ENCODE measurements at places on chromosomes 13 and 19. TPM values are rescaled to one million over a fixed set of nuclear protein-coding genes. Genes with fewer than 3 reads are reported as not detected.

- DNase-seq, result no peak
Measured at GRCh38 chr13:101140087-101140770, 276.1 kb downstream of the NALCN start.

DNA sequence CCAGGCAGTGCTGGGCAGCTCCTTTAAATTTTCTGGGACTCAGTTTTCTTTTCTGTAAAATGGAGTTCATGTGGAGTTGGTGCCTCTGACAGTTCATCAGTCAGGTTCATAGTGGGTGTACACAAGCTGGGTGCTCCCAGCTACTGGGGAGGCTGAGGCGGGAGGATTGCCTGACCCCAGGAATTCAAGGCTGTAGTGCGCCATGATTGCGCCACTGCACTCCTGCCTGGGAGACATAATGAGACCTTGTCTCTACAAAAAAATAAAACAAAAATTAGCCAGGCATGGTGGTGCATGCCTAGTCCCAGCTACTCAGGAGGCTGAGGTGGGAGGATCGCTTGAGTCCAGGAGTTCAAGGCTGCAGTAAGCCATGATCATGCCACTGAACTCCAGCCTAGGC is 21.1 kb downstream of the IQCN start:
- DNase-seq, result no peak

GRCh38 chr13:26486550-26486949 is 70.9 kb upstream of the WASF3 start:
- DNase-seq, result no peak

The RTBDN gene
- not detected for total RNA-seq

- no peak for DNase-seq
Measured at GRCh38 chr19:5677136-5677535, 3.2 kb downstream of the MICOS13 start.

GRCh38 chr19:30810726-30811125 is 438.5 kb downstream of the ZNF536 start:
- DNase-seq, result no peak

DNA sequence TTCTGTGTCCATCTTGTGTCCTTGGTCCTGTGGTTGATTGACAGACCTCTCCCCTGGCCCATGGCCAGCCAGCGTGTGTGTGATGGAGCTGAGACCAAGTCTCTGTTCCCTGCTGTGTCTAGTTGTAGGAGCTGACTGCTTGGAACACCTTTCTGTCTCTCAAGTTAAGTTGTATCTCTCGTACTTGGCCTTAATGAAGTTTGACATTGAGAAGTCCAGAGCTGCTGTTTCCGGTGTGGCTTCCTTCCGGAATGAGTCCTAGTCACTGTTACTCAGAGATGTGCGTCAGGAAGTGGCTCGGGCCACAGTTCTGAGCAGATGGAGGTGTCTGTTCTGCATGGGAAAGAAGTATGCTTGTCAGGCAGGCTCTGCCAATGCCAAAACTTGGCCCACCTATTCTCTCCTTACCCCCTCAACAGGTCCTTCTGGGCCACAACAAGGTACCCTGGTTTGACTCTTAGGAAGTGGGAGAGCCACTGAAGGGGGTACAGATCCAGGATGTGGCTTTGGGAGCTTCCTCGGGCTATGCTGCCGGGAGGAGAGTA is 54.3 kb downstream of the GATAD2A start:
- DNase-seq, result peak; percentile 89

GRCh38 chr13:75132701-75133695 is 349.0 kb downstream of the TBC1D4 start:
- no peak for DNase-seq

GRCh38 chr13:95304453-95304852 is 3.2 kb upstream of the ABCC4 start:
- DNase-seq, result no peak

GRCh38 chr13:44368062-44368591 is 5.5 kb upstream of the SERP2 start:
- DNase-seq, result peak; percentile 59

The PNMA8A gene
- 0.76 TPM for total RNA-seq

GRCh38 chr19:7676376-7676775 is 514 bp upstream of the MCEMP1 start:
- no peak for DNase-seq

The KIR2DL4 gene
- not detected for total RNA-seq

GRCh38 chr13:114089751-114090400 is 42.5 kb downstream of the RASA3 start:
- DNase-seq, result no peak

GRCh38 chr19:41144403-41144802 is 30.2 kb downstream of the CYP2F1 start:
- peak; percentile 82 for DNase-seq

- DNase-seq, result no peak
Measured at GRCh38 chr13:100029933-100030332, 48.3 kb downstream of the ZIC2 start.

DNA sequence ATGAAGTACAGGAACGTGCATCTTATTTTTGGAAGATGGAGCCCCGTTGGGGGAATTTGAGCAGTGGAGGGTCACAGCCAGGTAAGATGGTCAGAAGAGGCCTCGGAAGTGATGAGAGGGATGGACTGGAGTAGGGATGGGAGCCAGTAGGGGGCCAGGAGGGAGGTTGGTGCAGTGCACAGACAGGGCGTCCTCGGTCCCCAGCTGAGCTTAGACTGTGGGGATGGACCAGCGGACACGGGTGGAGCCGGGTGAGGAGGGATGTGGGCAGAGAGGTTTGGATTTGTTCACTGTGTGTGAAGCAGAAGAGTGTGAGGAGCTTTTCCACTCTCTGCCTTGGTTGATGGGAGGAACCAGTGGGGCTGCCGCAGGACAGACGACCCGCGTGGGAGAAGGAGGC is 10.6 kb downstream of the RPS9 start:
- DNase-seq, result no peak

The MEF2B gene
- total RNA-seq, result 0.22 TPM
